ENCODE measurements at places on chromosomes 1 and 21.

DNA sequence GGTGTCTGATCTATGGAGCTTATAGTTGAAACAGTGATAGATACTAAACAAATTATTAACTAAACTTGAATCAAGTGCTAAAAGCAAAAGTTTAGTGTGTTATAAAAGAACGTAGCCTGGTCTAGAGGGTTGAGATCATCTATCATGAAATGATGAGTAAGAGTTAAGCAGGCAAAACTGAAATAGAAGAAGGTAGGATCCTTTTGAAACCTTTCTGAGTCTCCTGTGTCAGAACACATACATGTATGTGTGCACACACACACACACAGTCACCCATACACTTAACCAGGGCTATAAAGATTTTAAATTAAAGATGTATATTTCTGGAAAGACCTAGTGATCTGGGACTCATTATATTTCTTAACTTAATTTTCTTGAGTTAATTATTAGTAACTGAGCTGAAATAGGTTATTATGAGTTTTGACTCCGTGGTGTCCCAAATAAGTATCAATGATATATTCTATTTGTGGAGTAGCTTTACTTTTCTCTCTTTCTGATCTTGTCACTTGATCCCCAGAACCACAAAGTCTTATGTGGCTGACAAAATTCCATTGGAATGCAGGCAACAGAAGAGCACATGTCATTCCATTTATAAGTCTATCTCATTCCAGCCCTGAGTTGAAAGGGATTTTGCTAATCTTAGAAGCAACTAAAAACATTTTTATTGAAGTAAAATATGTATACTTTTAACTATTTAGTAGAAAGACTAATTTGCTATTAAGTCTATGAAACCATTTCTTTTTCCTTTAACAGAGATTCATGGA is 70.7 kb downstream of the PRRX1 start:
- no peak for DNase-seq

DNA sequence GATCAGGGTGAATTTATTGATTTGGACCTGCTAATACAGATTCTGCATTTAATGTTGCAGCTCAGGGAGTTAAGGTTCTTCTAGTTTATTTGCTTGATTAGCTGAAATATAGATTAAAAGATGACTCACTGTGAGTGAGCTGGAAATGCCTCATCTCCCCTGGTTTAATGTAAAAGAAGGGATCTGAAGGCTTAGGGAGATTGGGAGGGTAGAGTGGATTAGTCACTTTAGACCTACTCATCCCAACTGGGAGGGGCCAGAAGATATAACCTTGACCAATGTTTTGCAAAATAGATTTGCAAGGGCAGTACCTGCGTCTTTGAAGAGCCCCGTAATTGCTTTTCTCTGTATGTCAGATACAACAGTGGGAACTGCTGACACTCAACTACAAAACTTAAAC is 922.8 kb upstream of the ADGRL4 start:
- DNase-seq: no peak

DNA sequence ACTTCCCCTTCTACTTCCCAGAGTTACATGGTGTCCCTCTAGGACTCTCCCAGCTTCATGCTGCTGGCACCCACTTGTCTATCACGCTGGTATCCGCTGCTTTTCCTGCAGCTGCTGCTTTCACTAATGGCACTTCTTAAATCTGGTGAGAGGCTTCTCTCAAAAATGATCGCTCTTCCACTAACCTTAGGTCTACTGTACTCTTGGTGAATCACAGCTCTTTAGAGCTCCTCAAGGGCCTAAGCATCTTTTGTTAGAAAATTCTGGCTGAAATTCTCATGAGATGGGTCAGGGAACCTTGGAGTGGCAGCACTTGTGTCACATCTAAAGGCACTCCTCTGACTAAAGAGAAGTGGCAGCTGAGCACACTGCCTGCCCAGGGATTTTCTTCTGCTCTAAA is 32.1 kb downstream of the ZMYND12 start:
- no peak for DNase-seq

GRCh38 chr1:86616871-86617270 is 70.0 kb downstream of the CLCA4 start:
- DNase-seq: no peak

DNA sequence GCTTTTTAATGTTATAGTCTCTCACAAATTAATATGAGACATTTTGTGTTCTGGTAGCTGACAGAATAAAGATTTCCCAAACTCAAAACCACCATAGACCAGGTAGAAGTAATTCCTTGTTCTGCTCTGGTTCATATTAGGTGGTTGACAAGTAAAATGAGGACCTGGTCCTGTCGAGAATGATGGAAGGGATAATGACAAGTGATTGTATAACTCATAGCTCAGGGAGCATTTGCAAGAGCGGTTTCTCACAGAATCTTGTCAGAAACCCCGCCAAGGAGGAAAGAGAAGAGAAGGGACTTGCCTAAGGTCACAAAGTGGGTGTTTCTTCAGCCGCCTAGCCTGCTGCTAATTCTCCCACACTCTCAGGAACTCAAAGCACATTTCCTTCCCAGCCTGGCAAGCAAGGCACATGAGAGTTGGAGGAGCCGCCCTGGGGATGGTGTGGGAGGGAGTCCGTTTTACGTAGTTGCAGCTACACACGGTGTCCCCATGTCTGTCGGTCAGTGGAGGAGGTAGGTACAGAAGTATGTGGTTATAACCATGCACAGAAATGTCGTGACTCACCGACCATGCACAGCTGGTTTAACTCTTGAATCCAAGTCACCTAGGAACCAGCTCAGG is 46.5 kb downstream of the SAMD13 start:
- DNase-seq: no peak

- no peak for DNase-seq
These were observed 5.5 kb upstream of the PADI1 start for GRCh38 chr1:17199267-17200044.

- DNase-seq: no peak
These were observed 34.4 kb downstream of the INKA2 start for GRCh38 chr1:111704776-111705175.

- DNase-seq: no peak
These were observed 36.3 kb upstream of the C1orf21 start for GRCh38 chr1:184350573-184350972.

- DNase-seq: no peak
These were observed 65.8 kb upstream of the PRKACB start for GRCh38 chr1:84078108-84078841.

DNA sequence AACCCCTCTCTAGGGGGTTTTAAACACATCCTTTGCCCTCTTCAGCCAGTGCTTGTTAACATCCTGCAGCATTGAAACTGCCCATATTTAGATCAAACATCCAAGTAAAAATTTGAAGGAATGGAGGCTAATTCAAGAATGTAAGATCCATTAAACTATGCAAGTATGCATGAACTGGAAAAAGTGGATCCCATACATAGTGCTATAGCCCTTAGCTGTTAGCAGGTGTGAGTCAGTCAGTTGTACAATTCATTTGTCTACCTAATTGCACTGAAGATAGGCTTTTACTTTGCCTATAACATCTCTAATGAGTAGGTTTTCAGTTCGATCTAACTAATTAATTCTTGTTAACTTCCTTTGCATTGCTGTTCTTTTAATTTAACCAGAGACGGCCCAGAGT is 270.9 kb downstream of the LMO4 start:
- no peak for DNase-seq

DNA sequence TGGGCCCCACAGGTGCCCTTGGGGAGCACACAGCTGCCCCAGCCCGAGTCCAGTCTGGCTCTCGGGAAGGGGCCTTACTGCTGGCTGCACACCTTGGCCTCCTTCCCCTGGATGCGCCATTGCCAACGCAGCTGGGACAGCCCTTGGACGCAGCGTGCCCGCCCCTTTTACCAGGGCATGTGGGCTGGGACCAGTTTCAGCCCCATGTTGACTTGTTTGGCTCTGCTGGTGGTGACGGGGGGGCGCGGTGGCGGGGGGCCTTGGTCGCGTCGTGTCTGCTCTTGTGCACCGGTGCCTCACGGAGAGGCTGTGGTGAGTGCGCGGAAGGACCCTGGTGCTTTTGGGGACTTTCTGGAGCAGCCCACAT is 19.6 kb downstream of the SKI start:
- no peak for DNase-seq

GRCh38 chr1:186839041-186839400 is 10.3 kb downstream of the PLA2G4A start:
- no peak for DNase-seq

All from stimulated activated CD4-positive, alpha-beta T cell treated with anti-CD3 and anti-CD28 coated beads, Interleukin-15, amount 100 ng/mL, for 1 hour (primary cell).